ENCODE measurements at places on chromosomes 16 and 17. TPM values are rescaled to one million over a fixed set of nuclear protein-coding genes. Genes with fewer than 3 reads are reported as not detected.

DNA sequence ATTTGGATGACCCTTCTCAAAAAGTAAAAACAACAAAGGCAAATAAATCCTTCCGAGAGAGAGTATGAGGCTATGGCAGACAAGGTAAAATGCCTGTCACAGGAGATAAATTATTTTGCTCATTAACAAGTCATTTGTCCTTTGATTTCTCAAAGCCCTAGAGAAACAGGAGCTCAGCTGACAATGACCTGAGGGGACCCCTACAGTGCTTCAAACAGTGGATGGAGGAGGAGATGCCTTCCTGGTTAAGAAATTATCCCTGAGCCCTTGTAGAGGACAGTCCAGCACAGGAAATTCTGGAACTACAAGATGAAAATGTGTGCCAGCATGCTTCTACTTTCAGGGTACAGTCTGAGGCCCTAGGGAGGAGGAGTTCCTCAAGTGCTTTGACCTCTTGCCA, 24.0 kb upstream of the RHBDL3 start:
- H3K4me1 ChIP-seq, result no peaks in the 10 kb centered on the region
- no peak overlapping the region for H3K27ac ChIP-seq
- H3K4me3 ChIP-seq, result no peak overlapping the region

- no peak overlapping the region for H3K4me3 ChIP-seq
- H3K27me3 ChIP-seq, result no peaks in the 10 kb centered on the region
- no peaks in the 10 kb centered on the region for H3K36me3 ChIP-seq
- no peaks in the 10 kb centered on the region for H3K4me1 ChIP-seq
- no peak overlapping the region for H3K27ac ChIP-seq
- no peak for DNase-seq
These were observed 8.8 kb upstream of the KRT31 start for GRCh38 chr17:41406205-41406604.

USP22 gene
- 95.5 TPM for total RNA-seq

FASN gene
- 148 TPM for total RNA-seq

DNA sequence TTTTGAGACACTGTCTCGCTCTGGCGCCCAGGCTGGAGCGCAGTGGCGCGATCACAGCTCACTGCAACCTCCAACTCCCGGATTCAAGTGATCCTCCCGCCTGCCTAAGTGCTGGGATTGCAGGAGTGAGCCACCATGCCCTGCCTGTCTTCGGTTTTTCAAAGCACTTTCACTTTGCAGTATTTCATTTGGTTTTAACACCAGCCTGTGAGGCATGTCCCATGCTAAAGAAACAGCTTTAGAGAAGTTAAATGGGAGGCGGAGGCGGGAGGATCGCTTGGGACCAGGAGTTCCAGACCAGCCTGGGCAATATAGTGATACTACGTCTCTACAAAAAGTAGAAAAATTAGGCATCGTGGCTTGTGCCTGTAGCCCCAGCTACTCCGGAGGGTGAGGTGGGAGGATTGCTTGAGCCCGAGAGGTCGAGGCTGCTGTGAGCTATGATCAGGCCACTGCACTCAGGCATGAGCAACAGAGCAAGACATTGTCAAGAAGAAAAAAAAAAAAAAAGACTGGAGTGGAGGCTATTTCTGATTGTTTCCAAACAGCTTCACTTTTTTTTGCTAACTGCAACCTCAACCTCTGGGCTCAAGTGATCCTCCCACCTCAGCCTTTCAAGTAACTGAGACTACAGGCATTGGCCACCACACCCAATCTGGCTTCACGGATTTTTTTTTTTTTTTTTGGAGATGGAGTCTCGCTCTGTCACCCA, 1.3 kb downstream of the METTL23 start:
- no peaks in the 10 kb centered on the region for H3K27me3 ChIP-seq
- H3K4me1 ChIP-seq, result peaks cover 34% of the 10 kb centered on the region
- DNase-seq, result peak; percentile 28
- peaks cover 8% of the 10 kb centered on the region for H3K36me3 ChIP-seq
- H3K27ac ChIP-seq, result peak overlapping the region; percentile 100

ADCY9 gene
- total RNA-seq, result 39.4 TPM

- H3K27me3 ChIP-seq, result no peaks in the 10 kb centered on the region
- no peak overlapping the region for H3K4me3 ChIP-seq
- no peaks in the 10 kb centered on the region for H3K36me3 ChIP-seq
- DNase-seq, result no peak
- peak overlapping the region; percentile 99 for H3K27ac ChIP-seq
- peaks cover 51% of the 10 kb centered on the region for H3K4me1 ChIP-seq
These were observed 1.2 kb upstream of the NFATC3 start for GRCh38 chr16:68083861-68084503.

DNA sequence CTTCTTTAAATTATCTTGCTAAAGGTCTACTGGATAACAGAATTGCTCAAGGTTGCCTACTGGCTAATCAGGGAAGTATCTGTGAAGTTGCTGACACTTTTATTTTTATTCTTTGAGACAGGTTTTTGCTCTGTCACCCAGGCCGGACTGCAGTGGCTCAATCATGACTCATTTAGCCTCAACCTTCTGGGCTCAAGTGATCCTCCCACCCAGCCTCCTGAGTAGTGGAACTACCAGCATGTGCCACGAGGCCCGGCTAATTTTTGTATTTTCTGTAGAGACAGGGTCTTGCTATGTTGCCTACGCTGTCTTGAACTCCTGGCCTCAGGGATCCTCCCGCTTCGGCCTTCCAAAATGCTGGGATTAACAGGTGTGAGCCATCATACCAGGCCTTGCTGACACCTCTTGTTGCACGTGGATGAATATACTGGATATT, 43.1 kb downstream of the GLG1 start:
- no peak for DNase-seq
- no peak overlapping the region for H3K27ac ChIP-seq
- H3K27me3 ChIP-seq, result no peaks in the 10 kb centered on the region
- H3K4me3 ChIP-seq, result no peak overlapping the region
- peaks cover 6% of the 10 kb centered on the region for H3K4me1 ChIP-seq
- no peaks in the 10 kb centered on the region for H3K36me3 ChIP-seq

GRCh38 chr17:28331891-28332420, 3.3 kb downstream of the IFT20 start:
- DNase-seq, result peak; percentile 8
- peaks cover 18% of the 10 kb centered on the region for H3K4me1 ChIP-seq
- no peaks in the 10 kb centered on the region for H3K27me3 ChIP-seq
- no peak overlapping the region for H3K4me3 ChIP-seq

DNA sequence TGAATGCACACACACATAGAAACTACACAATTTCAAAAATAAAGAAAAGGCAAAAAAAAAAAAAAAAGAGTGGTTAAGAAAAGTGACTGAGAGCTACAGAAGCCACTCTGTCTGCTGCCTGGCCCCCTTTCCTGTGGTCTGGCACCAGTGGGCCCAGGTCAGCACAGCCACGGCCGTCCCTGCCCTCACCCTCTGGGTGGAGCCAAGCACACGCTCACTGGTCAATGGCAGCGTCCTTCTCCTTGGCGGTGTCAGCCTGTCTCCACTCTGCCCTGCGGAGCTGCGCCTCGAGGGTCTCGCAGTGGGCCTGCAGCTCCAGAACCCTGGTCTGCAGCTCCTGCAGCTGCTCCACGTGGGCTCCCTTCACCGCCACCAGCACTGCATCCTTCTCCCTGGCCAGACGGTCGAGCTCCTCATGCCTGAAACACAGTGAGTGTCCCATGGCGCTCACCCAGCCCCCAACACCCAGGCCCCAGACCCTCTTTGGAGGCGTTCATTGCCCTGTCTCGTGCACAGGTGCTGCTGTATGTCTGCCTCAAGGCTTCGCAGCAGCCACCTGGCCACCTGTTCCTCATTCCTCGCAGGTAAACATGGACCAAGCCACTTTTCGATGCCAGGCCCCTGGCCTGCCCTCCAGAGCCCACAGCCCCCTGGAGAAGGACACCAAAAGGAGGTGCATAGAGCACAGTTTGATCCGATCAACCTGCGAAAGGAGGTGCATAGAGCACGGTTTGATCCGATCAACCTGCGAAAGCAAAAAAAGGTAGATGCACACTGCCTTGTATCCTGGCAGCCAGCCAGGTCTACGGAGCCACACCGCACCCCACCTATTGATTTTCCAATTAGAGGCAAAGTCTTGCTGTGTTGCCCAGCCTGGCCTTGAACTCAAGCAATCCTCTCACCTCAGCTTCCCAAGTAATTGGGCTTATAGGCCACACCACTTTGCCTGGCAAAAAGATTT, 24.4 kb downstream of the CCDC57 start:
- H3K4me3 ChIP-seq, result no peak overlapping the region
- DNase-seq, result no peak
- peaks cover 4% of the 10 kb centered on the region for H3K36me3 ChIP-seq

MSLN gene
- 4.9 TPM for total RNA-seq

- peak overlapping the region; percentile 88 for H3K27ac ChIP-seq
- H3K36me3 ChIP-seq, result no peaks in the 10 kb centered on the region
- no peaks in the 10 kb centered on the region for H3K27me3 ChIP-seq
- peaks cover 46% of the 10 kb centered on the region for H3K4me1 ChIP-seq
These were observed 1.3 kb upstream of the MPG start for GRCh38 chr16:76535-77272.

MARCHF10 gene
- total RNA-seq, result 2.1 TPM

DNA sequence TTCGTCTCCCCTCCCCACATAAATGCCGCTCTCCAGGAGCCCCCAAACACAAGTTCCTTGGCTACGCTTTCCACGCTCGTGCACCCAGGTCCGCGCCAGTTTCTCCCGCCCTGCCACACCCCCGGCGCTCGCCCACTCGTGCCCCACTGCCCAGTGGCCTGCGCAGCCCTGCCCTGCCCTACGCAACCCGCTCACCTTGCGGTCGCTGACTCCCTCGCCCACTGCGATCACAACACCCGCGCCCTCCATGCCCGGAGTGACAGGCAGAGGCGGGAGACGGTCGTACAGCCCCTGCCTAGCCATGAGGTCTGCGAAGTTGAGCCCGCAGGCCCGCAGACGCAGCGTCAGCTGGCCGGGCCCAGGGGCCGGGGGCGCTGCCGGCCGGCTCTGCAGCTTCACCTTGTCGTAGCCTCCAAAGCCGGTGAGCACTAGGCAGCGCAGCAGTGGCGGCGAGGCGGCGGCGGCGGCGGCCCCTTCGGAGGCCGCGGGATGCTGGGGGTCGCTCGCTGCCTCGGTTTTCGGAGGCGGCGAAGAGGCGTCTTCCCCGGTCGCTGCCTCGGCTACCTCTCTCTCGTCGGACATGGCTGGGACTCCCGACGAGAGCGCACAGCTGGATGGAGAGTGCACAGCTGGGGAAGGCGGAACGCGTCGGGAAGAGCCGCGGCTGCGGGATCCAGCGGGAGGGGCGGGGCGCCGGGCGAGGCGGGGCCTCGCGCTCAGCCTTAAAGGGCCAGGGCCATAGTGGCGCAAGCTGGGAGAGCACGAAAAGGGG, at the start of gene VAT1:
TSS of gene VAT1 (minus strand) at position 645 of the 772 bp plus-strand sequence. CDS start at position 582, 63 bp downstream.
- H3K4me1 ChIP-seq, result peaks cover 46% of the 10 kb centered on the region
- peak within 1 kb of the TSS; percentile 91 for H3K27ac ChIP-seq
- H3K27me3 ChIP-seq, result peaks cover 3% of the 10 kb centered on the region
- H3K4me3 ChIP-seq, result peak within 1 kb of the TSS; percentile 43
- no peaks in the 10 kb centered on the region for H3K36me3 ChIP-seq
- DNase-seq, result peak; percentile 87

- no peaks in the 10 kb centered on the region for H3K36me3 ChIP-seq
- H3K4me1 ChIP-seq, result no peaks in the 10 kb centered on the region
- no peak overlapping the region for H3K27ac ChIP-seq
- no peak overlapping the region for H3K4me3 ChIP-seq
These were observed 276.4 kb upstream of the PSMD7 start for GRCh38 chr16:74020095-74020670.

DNA sequence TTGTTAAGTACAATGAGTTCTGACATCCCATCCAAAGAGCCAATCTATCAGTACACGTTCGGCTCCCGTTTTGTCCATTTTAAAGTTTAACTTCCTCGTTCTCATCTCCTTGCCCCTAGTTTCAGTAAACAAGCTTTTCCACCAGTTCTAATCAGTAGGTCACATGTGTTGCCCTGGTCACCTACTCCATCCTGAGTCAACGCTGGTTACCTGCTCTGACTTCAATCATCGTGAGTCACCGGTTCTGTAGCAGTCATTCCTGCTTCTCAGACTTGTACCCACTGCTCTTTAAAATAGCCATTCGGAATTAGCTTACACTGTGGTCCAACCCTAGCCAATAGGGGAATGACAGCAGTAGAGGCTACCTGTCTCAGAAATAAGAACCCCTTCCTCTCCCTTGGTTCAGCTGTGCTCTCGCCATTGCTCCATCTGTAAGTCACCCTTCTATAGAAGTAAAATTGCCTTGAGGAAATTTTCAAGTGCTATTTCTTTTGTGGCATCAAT, 191.0 kb downstream of the CPPED1 start:
- H3K27ac ChIP-seq, result no peak overlapping the region
- H3K27me3 ChIP-seq, result no peaks in the 10 kb centered on the region
- H3K36me3 ChIP-seq, result no peaks in the 10 kb centered on the region
- H3K4me1 ChIP-seq, result no peaks in the 10 kb centered on the region

ACSM2A gene
- not detected for total RNA-seq

- no peak for DNase-seq
- no peaks in the 10 kb centered on the region for H3K4me1 ChIP-seq
- no peak overlapping the region for H3K27ac ChIP-seq
- no peaks in the 10 kb centered on the region for H3K36me3 ChIP-seq
These were observed 47.6 kb downstream of the MYH13 start for GRCh38 chr17:10325031-10325695.

DNA sequence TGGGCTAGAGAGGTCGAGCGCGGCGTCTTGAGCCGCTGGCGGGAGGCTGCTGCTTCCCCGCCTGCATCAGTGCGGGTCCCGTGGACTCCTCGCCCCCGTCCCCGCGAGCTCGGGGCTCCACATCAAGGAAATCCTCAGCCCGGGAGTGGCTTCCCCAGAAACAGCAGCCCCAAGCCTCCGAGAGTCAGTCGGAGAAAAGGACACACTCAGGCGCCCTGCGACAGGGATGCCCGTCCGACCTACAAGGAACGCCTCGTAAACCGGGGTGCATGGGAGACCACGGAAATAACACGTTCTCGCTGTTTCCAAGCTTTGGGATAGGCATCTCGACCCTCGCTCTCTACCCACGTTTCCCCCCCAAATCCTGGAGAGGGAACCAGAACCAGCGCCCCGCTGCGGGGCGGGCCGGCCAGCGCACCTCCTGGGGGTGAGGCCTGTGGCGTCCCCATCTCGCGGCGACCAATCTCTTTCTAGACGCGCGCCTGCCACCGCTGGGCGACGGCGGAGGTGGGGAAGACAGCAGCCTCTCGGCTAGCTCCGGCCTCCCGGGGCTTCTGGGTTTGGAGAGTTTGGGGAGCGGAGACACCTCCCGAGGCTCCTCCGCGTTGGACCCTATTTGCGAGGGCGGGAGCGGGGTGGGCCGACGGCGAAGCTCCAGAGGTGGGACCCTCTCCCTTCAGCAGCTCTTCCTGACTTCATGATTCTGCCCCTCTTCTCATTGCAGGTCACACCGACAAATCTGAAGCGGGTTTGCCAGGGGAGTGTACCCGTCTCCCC, 759 bp upstream of the TP53I13 start:
- peak; percentile 80 for DNase-seq
- H3K27me3 ChIP-seq, result no peaks in the 10 kb centered on the region
- peaks cover 23% of the 10 kb centered on the region for H3K4me1 ChIP-seq
- peak overlapping the region; percentile 97 for H3K27ac ChIP-seq
- peak overlapping the region; percentile 64 for H3K4me3 ChIP-seq

PIGQ gene
- total RNA-seq, result 115 TPM

C16orf54 gene
- total RNA-seq, result 3.0 TPM

- H3K36me3 ChIP-seq, result no peaks in the 10 kb centered on the region
- no peaks in the 10 kb centered on the region for H3K4me1 ChIP-seq
- no peak overlapping the region for H3K27ac ChIP-seq
- no peaks in the 10 kb centered on the region for H3K27me3 ChIP-seq
- DNase-seq, result no peak
- H3K4me3 ChIP-seq, result no peak overlapping the region
These were observed 904.3 kb upstream of the CDH8 start for GRCh38 chr16:62940569-62940968.

GRCh38 chr16:84220851-84221250, 19.0 kb downstream of the KCNG4 start:
- H3K4me3 ChIP-seq, result no peak overlapping the region
- H3K36me3 ChIP-seq, result no peaks in the 10 kb centered on the region
- H3K27ac ChIP-seq, result no peak overlapping the region
- H3K27me3 ChIP-seq, result no peaks in the 10 kb centered on the region
- H3K4me1 ChIP-seq, result no peaks in the 10 kb centered on the region
- no peak for DNase-seq

NUDT7 gene
- 18.2 TPM for total RNA-seq

SLC13A2 gene
- total RNA-seq, result 49.7 TPM

GALR2 gene
- total RNA-seq, result 10.0 TPM

Measured in transverse colon (tissue), 4 donors.